ENCODE measurements at places on chromosomes 13 and 19.

GRCh38 chr19:58040751-58041525 is 7.1 kb downstream of the ZSCAN1 start:
- no peak for DNase-seq

DNA sequence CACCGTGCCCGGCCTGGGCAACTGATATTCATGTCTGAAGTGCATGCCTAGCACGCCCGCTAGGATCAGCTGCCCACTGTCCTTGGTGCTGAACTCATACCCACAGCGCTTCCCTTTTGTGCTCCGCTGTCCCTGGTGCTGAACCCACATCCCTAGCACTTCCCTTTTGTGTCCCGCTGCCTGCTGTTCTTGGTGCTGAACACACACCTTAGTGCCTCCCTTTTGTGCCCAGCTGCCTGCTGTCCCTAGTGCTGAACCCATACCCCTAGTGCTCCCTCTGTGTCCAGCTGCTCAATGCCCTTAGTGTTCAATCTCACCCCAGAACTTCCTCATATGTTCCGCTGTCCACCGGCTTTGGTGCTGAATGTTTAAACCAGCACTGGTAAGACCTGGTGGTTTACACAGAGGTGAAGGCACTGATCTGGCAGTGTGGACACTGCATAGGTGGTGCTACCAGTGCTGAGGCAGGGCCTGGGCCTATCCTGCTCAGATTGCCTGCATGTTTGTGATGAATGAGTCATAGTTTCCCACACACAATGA is 26.3 kb upstream of the SIGLEC11 start:
- peak; percentile 97 for DNase-seq

DNA sequence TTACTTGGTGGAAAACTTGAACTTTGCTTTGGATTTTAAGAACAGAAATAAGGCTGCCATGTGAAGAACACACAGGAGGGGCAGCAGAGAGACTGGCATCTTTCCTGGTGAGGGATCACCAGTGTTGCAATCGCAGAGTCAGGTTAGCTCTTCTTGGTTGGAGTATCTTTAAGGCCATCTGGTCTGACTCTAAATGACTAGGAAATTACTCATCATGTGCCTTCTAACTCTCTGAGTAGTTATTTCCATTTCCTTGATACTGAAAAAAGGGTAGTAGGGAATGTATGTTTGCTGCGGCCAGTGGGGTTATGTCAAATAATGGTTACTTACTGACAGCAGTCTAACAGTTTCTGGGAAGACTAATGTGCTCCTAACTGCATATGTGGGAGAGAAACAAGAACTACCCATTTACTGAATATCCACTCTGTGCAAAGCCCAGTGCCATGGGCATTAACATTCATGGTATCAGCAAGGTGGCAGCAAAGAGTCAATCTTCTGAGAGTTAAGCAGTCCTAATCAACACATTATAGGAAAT is 122.1 kb downstream of the COG6 start:
- DNase-seq = peak; percentile 21

GRCh38 chr19:55451965-55452748 is 9.1 kb upstream of the SHISA7 start:
- DNase-seq = no peak

DNA sequence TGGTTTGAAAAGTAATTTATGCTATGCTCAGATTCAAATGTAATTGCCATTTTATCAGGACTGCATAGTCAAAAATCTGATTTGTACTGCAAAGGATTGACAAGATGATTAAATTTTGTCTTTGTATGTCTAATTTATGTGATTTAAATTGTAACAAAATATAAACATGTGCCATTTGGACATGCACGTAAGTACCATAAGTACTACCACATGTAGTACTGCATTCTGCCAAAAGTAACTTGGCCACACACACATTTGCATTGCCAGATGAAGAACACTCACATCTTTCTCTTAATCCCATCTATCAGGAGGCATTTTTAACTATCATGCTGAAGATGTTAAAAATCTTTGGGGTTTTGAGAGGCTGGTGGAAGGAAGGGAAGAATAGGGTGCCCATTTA is 133.3 kb downstream of the KLF12 start:
- no peak for DNase-seq

- DNase-seq = peak; percentile 92
Measured at GRCh38 chr19:52171321-52172169, at the start of gene ZNF836. Gene ZNF836, minus strand, starts transcription at chr19:52171621. Its CDS starts 3,549 bp downstream, at chr19:52168072.

DNA sequence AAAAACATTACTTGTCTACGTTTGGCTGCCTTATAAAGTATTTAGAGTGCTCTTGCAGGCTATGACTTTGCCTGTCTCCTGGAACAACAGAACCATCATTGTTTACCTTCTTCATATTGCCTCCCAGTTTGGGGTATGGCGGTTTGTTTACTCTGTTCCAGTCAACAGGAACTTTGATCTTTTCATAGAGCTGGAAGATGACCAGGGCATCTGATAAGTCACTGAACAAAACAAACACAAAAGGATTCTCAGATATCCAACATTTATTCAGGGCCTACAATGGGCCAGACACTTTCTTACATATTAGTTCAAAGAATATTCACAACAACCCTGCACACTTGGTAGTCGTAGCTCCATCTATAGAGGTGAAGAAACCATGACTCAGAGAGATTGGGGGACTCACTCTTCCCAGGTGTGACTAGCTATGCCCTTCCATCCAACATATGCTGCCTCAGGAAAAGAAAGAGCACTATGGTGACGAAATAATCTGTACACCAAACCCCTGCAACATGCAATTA is 38.4 kb upstream of the CPB2 start:
- DNase-seq = no peak

DNA sequence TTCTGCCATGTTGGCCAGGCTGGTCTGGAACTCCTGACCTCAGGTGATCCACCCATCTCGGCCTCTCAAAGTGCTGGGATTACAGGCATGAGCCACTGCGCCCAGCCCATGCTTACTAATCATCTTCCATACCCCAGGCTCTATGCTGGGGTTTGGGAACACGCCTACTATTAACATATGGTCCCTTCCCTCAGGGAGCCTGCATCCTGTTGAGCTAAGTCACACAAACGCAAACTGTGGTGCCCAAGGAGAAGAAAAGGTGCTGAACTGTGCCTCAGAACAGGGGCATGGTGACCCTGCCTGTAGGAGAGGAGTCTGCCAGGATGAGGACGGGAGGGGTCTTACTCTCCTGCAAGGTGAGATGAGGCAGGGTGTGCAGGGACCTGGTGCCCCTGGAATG is 5.6 kb downstream of the MICOS13 start:
- DNase-seq = no peak

DNA sequence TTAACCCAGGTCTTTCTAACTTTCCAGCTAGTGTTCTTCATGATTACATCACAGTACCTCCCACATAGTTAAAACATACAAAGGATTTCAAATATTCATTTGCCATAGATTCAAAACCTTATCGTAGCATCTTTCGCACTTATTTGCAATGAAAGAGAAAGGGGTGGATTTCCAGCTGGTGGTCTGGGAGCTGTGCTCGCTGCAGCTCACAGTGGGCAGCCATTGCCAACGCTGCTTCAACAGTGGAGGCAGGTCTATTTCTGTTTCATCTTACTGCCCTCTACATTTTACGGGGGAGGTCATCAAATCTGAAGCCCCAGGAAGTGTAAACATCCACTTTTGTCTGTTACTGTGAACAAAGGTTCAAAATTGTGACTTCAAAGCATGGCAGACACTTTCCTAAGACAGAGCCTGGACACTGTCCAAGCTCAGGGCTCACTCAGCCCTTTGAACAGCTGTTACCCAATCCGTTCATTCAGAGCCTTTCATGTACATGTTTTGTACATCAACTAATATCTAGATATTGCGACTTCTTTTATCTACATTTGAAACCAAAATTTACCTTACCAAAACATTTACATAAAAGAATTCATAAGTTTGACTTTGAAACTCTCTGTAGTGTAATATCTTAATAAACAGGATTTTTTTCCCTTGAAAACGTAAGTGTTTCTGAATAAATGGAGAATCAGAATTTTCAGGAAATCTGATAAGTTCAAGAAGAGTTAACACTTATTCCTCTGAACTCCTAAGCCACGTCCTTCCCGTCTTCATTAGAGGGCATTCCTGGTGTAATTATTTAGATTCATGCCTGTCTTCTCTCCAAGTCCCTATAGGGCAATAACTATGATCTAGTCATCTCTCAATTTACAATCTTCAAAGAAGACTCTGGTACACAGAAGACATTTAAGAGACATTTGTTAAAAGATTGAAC is 25.1 kb downstream of the STARD13 start:
- DNase-seq = no peak

- DNase-seq = peak; percentile 54
Measured at GRCh38 chr19:55146078-55146704, 2.8 kb downstream of the TNNT1 start.

- DNase-seq = peak; percentile 88
Measured at GRCh38 chr13:100542826-100543156, 45.8 kb downstream of the GGACT start.

GRCh38 chr19:44671400-44671799 is at the start of gene CEACAM19:
Gene CEACAM19, plus strand, starts transcription at chr19:44671482. Its CDS starts 450 bp downstream, at chr19:44671932.
- no peak for DNase-seq

DNA sequence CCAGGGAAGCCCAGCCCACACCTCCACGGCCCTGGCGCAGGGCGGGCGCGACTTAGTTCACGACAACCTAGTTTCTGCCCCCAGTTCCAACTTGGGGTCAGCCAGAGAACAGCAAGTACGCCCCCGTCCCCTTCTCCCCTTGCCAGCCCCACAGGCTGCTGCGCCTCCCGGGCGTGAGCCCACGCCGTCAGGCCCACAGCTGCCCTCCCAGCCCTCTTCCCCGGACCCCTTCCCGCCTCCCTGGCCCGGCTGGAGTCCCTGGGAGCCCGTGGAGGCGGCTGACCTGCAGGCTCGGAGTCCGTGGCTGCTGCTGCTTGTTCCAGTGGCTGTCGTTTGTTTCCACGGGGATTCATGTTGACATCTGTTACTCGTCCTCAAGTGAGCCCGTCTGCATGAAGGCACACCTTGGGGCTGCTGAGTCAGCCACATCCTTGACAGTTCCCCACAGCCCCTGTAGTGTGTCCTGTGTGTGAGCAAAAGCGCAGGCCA is 86.0 kb downstream of the ATP11A start:
- DNase-seq = no peak

- no peak for DNase-seq
Measured at GRCh38 chr13:111602874-111603273, 282.4 kb downstream of the TEX29 start.

DNA sequence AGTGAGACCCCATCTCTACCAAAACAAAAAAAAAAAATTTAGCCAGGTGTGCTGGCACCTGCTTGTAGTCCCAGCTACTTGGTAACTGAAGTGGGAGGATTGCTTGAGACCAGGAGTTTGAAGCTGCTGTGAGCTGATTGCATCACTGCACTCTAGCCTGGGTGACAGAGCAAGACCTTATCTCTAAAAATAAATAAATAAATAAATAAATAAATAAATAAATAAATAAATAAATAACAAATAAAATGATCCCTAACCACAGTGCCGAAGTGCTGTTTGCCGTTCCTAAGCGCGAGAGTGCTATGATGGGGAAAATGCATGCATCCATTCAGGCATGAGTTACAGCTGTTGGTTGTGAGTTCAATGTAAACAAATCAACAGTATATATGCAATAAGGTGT is 27.2 kb downstream of the WDR88 start:
- DNase-seq = no peak

GRCh38 chr13:94938124-94938523 is 225.8 kb upstream of the SOX21 start:
- no peak for DNase-seq

GRCh38 chr13:80563439-80563838 is 222.5 kb upstream of the SPRY2 start:
- DNase-seq = no peak

- DNase-seq = no peak
Measured at GRCh38 chr13:95763601-95764000, 86.7 kb downstream of the DNAJC3 start.
